A673 (cell line): ENCODE measurements at places on chromosomes 2 and 18. TPM values are rescaled to one million over a fixed set of nuclear protein-coding genes. Genes with fewer than 3 reads are reported as not detected.

GRCh38 chr2:198325359-198325758, 521.0 kb downstream of the PLCL1 start:
- H3K27ac ChIP-seq: no peak overlapping the region
- no peaks in the 10 kb centered on the region for H3K4me1 ChIP-seq
- H3K4me3 ChIP-seq: no peak overlapping the region

Gene SH3YL1
- total RNA-seq: 33.0 and 40.8 TPM in 2 replicates

GRCh38 chr2:60780721-60781120, 24.7 kb downstream of the PAPOLG start:
- no peak overlapping the region for H3K27ac ChIP-seq
- H3K27me3 ChIP-seq: no peaks in the 10 kb centered on the region
- H3K36me3 ChIP-seq: peaks cover 53% of the 10 kb centered on the region
- no peak overlapping the region for H3K4me3 ChIP-seq

DNA sequence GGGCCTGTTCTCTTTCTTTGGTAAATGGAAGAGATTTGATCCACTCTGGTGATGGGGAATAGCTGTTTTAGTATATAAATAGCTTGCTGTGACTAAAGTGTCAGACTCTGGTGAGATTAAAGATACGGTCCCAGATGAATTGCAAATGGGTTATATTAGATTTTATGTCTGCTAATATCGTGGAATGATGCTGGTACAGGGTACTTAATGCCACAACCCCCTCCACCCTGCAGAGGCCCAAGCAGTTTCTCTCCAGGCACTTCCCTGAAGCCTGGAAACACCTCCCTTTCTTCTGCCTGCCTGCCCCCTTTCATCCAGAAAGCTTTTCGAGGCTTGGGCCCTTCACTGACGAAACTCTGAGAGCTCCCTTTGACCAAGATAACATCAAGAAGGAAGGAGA, 21.4 kb upstream of the RFX8 start:
- H3K36me3 ChIP-seq: no peaks in the 10 kb centered on the region
- peaks cover 19% of the 10 kb centered on the region for H3K4me1 ChIP-seq
- H3K27ac ChIP-seq: no peak overlapping the region
- H3K4me3 ChIP-seq: no peak overlapping the region
- no peaks in the 10 kb centered on the region for H3K27me3 ChIP-seq
